Naive thymus-derived CD4-positive, alpha-beta T cell (primary cell): ENCODE measurements at places on chromosomes 1 and 21.

DNA sequence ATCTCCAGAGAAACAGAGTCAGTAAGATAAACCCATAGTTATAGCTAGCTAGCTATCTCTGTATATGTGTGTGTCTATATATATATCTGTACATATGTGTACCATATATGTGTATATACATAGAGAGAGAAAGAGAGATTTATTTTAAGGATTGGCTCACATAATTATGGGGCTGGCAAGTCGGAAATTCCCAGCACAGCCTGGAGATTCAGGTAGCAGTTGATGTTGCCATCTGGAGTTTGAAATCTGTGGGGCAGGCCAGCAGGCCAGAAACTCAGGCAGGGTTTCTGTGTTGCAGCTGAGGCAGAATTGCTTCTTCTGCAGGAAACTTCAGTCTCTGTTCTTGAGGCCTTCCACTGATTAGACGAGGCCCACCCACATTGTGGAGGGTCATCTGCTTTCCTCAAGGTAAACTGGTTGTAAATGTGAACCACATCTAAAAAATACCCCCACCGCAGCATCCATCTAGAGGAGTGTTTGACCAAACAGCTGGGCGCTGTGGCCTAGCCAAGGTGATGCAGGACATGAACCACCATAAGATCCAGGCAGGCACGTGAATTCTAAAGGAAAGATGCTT lies 81.0 kb downstream of the FBXO2 start:
- no peak for DNase-seq

GRCh38 chr1:197995408-197996258 lies 78.5 kb downstream of the LHX9 start:
- no peak for DNase-seq

GRCh38 chr1:19393046-19393445 lies 80.9 kb downstream of the SLC66A1 start:
- DNase-seq: no peak

GRCh38 chr1:26094677-26095383 lies 16.8 kb upstream of the PDIK1L start:
- DNase-seq: no peak

GRCh38 chr1:51100264-51100880 lies 1.7 kb upstream of the C1orf185 start:
- no peak for DNase-seq

GRCh38 chr1:103497404-103497803 lies 28.1 kb upstream of the RNPC3 start:
- no peak for DNase-seq

DNA sequence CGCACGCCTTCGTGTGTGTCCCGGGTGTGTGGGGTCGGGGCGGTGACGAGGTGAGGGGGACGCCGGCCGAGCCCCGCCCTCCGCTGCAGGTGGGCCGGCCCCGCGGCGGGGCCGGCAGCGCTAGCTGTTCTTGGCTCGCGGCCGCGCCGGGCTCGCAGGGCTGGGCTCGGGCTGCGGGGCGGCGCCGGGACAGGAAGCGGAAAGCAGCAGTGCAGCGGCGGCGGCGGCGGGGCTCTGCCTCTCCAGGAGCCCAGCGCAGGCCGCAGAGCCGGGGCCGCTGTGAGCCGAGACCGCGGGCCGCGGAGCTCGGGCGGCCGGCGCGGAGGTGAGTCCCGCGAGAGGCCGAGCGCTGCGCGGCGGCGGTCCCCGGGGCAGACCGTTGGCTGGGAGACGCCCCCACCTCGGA lies at the start of gene VANGL1:
Gene VANGL1 (plus strand): TSS at position 209 of the 406 bp plus-strand sequence. CDS start 9,444 bp downstream, outside the sequence.
- no peak for DNase-seq

GRCh38 chr1:197062692-197063091 lies 4.4 kb downstream of the F13B start:
- no peak for DNase-seq
